ENCODE measurements at places on chromosomes 1 and 21.

DNA sequence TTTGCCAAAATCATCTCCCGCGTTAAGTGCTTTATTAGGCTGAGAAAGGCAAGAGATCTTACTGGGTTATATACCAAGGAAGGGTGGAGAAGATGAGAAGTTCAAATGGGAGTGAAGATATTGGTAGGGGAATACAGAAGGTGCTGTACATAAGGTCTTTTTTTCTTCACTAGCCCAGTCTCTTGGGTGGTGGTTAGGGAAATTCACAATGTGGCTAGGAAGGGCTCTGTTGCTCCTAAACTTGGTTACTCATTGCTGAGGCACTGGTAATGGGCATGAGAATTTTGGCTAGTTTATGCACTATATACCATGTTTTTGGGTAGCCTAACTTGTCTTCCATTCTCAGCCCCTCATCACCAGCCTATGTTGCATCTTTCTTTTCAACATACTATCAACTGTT, 50.6 kb downstream of the LHX4 start:
- DNase-seq = no peak

- DNase-seq = no peak
These were observed 2.2 kb downstream of the LAD1 start for GRCh38 chr1:201396861-201397464.

GRCh38 chr1:169250795-169251194, 116.8 kb downstream of the NME7 start:
- DNase-seq = no peak

GRCh38 chr1:100009458-100009857, 39.7 kb downstream of the SLC35A3 start:
- DNase-seq = no peak

DNA sequence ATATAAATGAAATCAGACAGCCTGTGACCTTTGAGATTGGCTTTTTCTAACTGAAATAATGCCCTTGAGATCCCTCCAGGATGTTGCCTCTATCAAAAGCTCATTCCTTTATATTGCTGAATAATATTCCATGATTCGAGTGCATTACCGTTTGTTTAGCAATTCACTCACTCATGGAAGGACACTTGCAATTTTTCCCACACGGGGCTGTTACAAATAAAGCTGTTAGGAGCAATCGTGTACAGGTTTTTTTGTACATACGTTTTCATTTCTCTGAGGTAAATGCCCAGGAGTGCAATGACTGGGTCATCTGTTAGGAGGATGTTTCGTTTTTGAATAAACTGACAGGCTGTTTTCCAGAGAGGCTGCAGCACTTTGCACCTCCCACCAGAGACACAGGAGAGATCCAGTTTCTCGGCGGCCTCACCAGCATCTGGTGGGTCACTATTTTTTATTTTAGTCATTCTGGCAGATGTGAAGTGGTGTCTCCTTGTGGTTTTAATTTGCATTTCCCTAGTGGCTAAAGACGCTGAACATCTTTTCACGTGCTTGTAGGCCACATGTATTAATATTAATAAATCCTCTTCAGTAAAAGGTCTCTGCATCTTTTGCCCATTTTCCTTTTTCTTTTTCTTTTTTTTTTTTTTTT, 11.0 kb downstream of the PRDM15 start:
- DNase-seq = no peak

- DNase-seq = no peak
These were observed 690.4 kb downstream of the USP25 start for GRCh38 chr21:16420031-16420724.

DNA sequence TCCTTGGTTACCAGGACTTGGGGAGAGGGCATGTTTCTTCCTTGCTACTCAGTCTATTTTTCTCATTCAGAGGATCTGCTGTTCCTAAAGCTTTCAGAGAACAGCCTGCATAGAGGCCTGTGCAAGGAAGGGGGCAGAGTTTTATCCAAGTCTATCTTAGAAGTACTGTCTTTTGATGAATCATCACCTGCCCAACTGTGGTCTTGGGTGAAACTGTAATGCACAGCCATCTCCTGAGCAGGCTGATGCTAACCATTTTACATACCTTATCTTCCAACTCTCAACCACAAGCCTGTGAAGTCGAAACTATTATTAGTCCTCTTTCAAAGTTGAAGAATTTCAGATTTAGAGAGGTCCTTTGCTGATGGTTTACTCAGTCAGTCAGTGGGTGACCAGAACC, 368.0 kb downstream of the HHAT start:
- no peak for DNase-seq

- no peak for DNase-seq
These were observed 206.1 kb downstream of the BACH1 start for GRCh38 chr21:29504751-29505321.

GRCh38 chr21:15130326-15130725, 65.5 kb upstream of the NRIP1 start:
- DNase-seq = no peak

DNA sequence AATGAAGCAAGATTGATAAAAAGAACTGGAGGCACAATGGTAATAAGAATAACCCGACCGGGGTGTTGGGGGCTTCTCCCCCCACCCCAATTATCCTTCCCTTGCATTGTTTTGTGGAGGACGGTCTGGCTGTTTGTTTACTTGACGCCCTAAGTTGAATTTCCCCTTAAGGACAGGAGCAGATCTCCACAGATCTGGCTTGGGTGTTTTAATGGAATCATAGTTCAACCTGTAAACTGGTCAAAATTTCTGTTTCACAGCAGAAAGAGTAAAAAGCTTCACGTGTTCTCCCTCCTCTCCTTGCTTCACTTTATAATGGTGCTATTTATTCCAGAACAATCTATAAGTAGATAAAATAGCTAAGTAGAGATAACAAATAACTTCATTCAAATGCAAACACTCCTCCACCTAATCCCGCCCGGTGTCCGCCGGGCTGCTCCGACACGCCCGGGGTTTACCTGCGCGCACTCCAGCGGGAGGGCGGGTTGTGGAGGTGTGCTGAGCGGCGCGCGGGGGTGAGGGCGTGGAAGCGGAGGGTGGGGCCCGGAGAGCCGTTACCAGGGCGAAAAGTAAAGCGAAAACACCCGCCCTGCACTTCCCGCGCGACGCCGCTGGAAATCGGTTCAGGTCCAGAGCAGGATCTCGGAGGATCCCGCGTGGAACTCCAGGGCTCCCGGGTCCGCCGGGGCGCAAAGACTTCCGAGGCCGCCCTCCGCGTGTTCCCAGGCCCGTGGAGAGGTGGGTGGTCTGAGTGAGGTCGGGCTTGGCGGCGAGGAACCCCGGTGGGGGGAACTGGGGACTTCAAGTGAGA, 2.0 kb upstream of the ATF3 start:
- DNase-seq = peak; percentile 58

GRCh38 chr1:236338096-236338495, 56.0 kb upstream of the EDARADD start:
- DNase-seq = no peak

- DNase-seq = no peak
These were observed 24.3 kb upstream of the GRHL3 start for GRCh38 chr1:24294716-24295371.

DNA sequence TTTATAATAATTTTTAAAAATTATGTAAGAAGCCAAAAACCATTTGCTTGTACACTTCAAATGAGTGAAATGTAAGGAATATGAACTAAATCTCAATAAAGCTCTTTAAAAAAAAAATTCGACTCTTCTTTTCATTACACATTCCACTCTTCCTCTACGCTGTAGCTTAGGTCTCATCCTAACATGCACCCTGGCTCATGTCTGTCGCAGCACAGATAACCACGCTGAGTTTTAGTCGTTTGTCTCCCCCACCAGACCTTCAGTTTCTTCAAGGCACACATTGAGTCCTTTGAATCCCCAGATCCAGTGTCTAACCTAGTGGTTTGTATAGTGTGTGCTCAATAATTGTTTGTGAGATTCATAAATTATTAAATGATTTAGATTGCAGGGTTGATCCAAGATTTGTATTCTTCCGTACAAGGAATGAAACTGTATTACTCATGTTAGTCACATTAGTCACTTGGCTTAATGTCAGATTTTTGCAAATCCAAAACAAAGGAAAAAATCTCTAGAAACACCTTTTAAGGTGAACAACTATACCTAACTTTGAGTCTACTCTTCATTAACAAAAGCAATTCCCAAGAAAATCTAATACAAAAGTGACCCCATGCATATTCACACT, 57.3 kb downstream of the SLC25A24 start:
- DNase-seq = no peak

DNA sequence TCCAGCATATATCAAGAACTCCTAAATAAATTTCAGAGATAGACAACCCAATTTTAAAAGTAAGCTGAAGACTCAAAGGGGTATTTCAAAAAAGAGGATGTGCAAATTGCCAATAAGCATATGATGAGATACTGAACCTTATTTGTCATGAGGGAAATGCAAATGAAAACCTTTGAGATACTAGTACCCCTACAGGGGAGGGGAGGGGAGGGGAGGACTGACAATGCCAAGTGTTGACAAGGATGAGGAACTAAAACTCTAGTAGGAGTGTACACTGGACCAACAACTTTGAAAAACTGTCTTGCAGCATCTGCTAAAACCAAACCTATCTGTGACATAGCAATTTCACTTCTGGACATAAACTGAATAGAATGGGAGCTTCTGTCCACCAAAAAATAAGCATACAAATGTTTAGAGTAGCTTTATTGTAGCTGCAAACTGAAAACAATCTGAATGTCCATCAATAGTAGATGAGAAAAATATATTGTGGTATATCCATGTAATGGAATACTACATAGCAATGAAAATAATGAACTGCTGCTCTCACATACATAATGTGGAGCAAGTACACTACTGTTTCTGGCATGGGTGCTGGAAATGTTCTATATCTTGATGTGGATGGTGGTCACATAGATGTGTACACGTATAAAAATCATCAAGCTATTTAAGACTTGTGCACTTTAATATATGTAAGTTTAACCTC, 57.2 kb downstream of the CDK18 start:
- no peak for DNase-seq

DNA sequence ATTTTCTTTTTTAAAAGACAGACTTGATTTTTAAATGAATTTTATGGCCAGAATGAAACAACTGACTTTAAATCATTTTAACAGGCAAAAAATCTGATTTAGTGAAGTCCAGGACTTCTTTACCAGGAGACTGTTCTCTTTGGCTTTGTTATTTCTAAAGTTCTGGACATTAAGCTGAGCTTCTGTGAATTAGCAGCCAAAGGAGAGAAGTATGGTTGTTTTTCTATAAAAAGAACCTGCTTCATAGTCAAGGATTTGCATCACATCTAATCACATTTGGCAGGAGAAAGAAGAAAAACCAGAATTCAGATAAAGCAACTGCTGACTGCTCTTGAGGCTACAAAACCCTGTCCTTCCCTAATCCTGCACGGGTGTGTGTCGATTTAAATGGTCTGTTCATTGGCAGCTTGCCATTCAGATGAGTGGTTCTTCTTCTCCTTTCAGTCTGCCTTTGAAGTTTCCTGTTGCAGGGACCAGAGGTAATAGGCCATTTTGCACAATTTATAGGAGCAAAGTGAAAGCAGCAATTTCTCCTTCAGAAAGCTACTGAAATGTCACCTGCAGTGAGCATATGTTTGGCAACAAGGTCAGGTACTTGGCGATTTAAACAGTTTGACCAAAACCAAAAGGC, 215.4 kb downstream of the OLFM3 start:
- DNase-seq = no peak

GRCh38 chr1:200960948-200961340, 62.6 kb downstream of the KIF21B start:
- DNase-seq = no peak

All from CD4-positive, alpha-beta T cell treated with Interleukin-15 for 4 hours (primary cell).